ENCODE measurements at places on chromosomes 4 and X. TPM values are rescaled to one million over a fixed set of nuclear protein-coding genes. Genes with fewer than 3 reads are reported as not detected.

HELT gene
- total RNA-seq: not detected

TCP11X1 gene
- not detected for total RNA-seq

EBP gene
- total RNA-seq: 35.2 TPM

THAP6 gene
- total RNA-seq: 12.9 TPM

UGT2A1 gene
- not detected for total RNA-seq

GRCh38 chrX:120137439-120137838, 21.0 kb upstream of the RHOXF2 start:
- DNase-seq: no peak

GRCh38 chr4:89681671-89682070, 155.3 kb downstream of the SNCA start:
- DNase-seq: no peak

- no peak for DNase-seq
Measured at GRCh38 chr4:3835527-3836405, 69.6 kb downstream of the ADRA2C start.

DNA sequence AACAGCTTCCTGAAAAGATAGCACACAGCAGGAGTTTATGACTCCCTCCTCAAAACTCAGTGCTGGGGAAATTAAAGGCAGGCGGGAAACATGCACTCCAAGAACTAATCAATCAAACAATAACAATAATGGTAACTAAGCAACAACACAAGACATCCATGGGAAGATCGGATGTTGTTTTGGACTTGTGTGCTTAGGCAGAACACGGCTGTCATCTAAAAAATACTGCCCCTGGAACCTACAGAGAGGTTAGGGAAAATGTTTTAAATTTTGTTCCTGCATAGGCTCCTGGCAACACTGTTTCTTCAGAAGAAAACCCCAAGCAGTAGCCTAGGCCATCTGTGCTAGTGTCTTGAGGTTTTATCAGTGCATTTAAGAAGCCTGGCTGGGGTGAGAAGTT, 1378.2 kb downstream of the STIM2 start:
- DNase-seq: no peak

DNA sequence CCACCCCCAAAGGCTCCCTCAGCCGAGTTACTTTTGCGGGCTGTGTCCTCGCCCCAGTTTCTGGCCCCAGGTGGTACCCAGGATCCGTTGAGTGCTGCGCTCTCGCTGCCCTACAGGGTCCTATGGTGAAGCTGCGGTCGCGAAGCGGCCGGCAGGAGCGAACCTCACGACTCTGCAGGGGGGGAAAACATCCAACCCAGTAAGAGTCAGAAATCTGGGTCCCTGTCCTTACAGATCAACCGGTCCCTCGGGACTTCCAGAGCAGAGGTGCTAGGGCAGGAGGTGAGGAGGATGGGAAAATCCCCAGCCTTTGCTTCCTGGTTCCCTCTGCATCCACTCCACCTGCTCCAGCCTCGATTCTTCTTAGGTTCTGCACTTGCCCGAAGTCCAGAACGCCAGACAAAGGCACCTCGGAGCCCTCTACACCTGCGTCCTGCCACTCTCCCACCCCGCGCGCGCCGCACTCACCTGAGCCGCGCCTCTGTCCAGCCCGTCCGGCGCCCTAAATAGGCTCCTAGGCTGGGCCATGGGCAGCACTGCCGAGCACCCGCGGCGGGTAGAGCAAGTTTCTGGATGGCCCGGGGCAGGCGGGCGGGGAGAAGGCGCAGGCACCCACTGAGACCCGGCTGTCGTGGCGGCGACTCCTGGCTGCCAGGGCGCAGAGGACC, at the start of gene HS3ST1:
HS3ST1 (minus strand) TSS at position 664 of the 668 bp plus-strand sequence. CDS start 28,889 bp downstream, outside the sequence.
- DNase-seq: no peak

GRCh38 chr4:38724475-38724808, 58.3 kb downstream of the TLR10 start:
- no peak for DNase-seq

DNA sequence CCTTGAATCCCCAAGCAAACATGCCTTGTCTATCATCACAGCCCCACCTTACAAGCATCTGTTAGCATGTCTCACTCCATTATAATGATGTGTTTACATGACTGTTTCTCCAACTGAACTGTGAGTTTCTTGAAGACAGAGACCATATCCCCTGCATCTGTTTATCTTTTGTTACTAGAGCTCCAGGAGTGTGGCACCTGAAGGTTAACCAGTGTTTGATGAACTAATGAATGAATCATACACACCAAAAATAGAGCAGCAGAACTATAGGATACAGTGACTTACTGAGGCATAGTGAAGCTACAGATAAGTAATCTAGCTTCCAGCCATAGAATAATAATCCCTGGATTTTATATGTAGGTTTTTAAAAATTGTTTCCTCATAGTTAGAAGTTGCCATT, 331.0 kb downstream of the PCDH7 start:
- DNase-seq: no peak

DNA sequence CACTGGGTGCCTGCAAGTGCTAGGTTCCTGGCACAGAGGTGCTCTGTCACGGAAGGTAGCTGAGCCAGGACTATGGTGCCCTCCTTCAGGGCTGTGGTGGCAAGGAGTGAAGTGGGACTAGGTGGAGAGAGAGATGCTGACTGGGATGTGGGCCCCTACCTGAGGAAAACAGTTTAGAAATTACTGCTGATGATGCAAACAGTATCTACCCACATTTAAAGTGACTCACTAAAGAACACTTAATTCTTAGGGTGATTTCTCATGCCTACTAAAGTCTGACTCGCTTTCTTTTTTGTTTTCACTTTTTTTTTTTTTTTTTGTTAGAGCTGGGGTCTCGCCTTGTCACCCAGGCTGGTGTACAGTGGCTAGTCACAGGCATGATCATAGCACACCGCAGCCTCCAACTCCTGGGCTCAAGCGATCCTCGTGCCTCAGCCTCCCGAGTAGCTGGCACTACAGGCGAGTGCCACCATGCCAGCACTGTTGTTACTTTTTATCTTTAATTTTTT, 3.1 kb downstream of the ZNF185 start:
- DNase-seq: peak; percentile 26

GRCh38 chr4:106953036-106953705, 82.9 kb downstream of the DKK2 start:
- DNase-seq: no peak

DNA sequence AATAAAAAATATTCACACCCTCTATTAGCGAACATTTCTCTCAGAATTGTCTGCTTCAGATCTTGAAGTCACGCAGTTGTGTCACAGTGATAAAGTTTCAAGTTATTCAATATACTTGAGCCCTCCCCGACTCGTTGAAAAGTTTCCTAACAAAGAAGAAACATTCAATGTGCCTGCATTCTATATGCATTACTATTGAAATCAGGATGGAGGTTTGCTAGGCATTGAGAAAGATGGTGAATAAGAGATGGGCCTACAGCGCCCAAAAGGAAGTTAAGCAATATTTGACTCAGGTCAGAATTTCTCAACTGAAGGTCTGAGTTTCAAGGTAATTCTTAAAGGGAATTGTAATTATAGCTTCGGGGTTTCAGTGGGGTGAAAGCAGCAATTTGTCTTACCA, 6.1 kb downstream of the TCEANC start:
- DNase-seq: no peak

GRCh38 chr4:17055788-17056187, 157.3 kb upstream of the LDB2 start:
- DNase-seq: no peak

- DNase-seq: no peak
Measured at GRCh38 chrX:56429581-56429980, 133.8 kb upstream of the UBQLN2 start.

- no peak for DNase-seq
Measured at GRCh38 chrX:65689377-65689776, 21.9 kb downstream of the MSN start.

DNA sequence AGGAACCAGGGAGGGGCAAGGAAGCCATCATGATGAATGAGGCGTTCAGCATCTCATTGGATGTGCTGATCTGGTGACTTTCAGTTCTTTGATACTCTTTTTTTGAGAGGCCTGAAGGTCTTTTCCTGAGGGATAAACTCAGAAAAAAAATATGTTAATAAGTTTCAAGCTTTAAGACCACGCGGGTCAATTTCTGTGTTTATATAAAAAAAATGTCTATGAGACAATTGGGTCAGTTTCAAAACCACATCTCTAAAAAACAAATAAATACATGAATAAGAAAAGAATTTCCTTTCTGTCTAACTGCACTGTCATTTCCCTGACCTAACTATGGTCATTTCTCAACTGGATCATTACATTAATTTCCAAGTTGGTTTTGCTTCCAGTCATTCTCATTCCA, 62.6 kb downstream of the TRIML1 start:
- no peak for DNase-seq

- no peak for DNase-seq
Measured at GRCh38 chrX:130716781-130717413, 186.1 kb downstream of the ENOX2 start.

DNA sequence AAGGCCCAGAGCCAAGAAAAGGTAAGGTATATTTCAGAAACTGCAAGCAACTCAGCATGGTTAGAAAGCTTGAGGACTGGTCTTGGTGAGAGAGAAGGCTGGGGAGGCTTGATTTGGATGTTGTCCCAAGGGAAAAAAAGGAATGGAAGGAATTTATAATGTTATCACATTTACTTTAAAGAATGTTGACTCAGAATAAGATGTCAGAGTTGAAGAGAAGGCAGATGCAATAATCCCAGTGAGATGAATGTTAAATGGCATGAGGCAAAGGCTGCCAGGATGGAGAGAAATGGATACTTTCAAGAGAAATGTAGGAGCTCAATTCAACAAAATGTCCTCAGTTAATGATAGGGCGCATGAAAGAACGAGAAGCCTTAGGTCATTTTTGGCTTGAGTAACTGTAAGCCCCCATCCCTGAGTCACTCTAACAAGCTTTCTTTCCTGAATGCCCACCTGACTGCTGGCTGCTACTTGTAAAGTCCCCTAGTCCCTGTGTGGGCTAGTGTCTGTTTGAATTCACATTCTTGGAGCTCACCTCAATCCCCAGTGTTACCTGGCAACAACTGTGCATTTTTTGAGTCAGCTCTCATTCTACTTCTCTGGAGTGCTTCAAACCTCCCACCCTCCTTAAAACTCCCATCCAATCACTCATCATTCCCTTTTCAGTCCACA, 103.0 kb upstream of the TAPT1 start:
- DNase-seq: no peak

DNA sequence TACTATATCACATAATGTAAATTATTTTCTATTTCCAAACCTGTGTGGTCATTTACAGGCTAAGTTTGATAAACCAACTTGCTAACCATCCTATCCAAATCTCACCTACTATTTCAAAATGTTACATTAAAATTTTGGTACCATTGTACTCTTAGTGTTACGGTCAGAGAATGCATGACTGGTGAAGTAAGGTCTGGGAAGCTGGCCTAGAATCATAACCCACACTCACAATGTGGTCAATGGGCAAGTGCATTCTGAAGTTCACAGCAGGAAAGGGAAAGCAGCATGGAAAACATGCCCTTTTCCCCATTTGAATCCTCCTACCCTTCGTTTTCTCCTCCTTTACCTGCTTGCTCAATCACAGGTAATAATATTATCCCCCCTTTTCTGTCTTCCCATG, 54.4 kb downstream of the PPP3CA start:
- no peak for DNase-seq

DNA sequence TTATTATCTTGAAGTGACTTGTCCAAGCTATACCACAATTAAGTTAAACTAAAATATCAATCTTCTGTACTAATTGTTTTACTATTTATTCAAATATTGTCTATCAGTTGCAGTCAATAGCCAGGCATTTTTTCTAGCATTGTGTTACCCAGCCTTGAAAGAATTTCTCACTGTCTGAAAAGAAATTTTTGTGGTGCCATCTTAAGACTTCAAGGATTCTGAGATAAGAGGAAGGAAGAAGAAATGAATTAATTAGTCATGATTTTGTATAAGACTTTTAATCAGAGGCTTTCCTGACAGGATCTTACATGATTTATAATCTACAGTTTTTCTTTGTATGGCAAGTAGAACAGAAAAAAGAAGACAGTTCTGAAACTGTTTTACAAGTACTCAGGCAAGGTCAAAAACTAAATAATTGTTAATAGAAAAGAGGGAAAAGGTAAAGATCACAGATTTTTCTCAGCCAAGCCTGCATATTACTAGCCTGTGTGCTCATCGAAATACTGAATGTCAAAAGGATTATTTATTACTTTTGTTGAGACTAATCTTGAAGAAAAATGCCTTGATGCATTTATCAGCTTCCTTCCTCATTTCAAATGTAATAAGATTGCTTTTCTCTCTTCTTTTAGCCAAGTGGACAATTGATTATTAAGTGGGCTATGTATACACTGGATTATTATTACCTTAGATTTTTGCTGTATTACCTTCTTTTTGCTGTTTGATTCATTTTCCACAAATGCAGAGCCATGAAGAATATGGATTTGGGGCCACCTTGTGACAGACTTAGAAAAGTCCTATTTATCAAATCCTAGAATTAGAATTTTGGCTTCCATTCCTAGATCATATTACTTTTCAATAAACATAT, 53.8 kb downstream of the CXCL1 start:
- DNase-seq: no peak

GRCh38 chr4:3634281-3634857, 102.1 kb upstream of the LRPAP1 start:
- peak; percentile 73 for DNase-seq

DNA sequence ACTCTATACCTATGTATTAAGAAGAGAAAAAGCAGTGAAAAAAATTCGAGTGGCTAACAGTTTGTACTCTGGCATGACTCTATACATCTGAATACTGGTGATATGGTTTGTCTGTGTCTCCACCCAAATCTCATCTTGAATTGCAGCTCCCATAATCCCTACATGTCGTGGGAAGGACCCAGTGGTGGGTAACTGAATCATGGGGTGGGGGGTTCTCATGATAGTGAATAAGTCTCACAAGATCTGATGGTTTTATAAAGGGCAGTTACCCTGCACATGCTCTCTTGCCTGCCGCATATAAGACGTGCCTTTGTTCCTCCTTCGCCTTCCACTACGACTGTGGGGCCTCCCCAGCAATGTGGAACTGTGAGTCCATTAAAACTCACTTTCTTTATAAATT, 70.4 kb downstream of the LRBA start:
- DNase-seq: no peak

GRCh38 chrX:10048707-10049106, 81.5 kb downstream of the CLDN34 start:
- DNase-seq: no peak

GRCh38 chr4:101125045-101125942, 222.0 kb downstream of the PPP3CA start:
- DNase-seq: no peak

DNA sequence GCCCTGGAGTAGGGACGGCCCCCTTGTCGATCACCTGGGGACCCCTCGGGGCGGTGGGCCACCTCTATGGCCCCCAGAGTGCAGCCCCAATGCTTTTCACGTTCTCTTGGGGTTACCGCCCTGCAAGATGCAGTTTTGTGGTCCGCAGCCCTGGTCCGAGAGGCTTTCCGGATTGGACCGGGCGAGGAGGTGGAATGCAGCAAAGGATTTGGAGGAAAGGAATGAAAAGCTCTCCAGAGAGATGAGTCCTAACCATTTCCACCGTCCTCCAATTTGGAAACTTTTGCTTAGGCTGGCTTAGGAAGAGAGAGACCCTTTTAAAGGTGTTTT, 601 bp downstream of the SLC25A43 start:
- DNase-seq: no peak

DNA sequence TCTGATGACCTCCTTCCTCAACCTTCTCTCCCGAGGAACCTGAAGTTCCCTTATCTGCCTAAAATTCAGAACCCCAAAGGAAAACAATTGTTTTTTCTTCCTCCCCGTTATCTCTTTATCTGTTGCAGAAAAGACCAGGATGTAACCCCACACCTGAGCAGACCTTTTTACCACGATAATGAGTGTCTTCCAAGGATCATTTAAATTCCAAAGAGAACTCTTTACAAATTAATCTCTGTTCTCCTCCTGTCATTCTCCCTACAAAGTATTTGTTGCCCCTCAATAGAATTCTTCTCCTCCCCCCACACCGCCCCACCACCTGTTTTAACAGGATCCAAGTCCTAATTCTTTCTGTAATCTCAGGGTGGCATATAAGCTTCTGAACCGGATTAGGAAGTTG, 78.5 kb upstream of the NLGN4X start:
- DNase-seq: no peak

Measured in chondrocyte (in vitro differentiated cells).